ENCODE measurements at places on chromosomes 4 and X. TPM values are rescaled to one million over a fixed set of nuclear protein-coding genes. Genes with fewer than 3 reads are reported as not detected.
A peak's percentile ranks its signal among the peaks of the same experiment; 100 is the strongest.

The CT45A5 gene
- total RNA-seq, result not detected

The ENAM gene
- not detected for total RNA-seq

The DCAF8L2 gene
- total RNA-seq, result not detected

The GATA1 gene
- not detected for total RNA-seq

The HSFX4 gene
- not detected for total RNA-seq

DNA sequence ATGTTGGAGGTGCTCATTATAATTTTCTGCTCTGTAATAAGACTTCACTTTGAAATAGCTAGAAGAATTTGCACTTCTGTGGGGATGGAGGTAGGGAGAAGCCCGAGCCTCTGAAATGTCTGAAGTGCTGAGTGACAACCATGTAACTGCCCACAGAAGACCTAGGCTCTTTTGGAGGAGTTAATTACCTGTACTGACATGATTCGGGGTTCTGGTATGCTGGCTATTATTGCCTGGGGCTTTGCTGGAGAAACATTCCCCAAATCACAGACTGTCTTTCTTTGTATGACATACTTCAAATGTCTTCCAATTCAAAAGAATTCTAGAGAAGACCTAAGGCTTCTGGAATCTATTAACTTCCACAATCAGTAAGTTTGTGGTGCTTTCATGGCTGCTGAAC, 211.2 kb upstream of the POF1B start:
- DNase-seq, result no peak

- peak; percentile 31 for DNase-seq
Observed at GRCh38 chr4:38674258-38675144, 10.5 kb downstream of the KLF3 start.

DNA sequence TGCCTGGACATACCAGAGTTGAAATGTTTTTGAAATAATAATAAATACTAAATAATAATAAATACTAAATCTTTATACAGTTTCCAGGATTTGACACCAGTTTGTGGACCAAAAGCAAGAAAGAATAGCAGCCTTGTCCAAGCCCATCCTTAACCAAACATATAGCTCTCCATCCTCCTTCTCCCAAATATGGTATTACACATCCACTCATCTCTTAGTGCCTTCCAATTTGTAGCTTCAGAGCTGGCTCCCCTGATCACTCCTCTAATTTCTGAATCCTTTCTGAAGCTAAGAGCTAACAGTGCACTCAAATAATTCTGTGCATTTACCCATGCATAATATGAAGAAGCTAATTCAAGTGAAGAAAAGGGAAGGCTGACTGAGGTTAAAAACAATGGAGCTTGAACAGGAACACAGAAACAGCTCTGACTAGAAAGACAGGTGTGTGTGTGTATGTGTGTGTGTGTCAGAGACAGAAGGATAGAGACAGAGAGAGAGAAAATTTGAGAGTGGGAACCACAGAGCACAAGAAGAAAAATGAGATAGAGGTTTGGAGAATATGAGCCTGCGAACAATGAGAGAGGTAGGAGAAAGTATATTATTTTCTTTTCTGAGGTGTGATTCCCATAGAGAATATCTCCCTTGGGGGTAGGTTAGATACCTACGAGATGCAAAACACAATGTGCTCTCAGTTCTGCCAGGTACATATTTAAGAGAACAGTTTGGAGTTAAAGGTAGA, 123.5 kb downstream of the CAMK2D start:
- DNase-seq, result no peak

DNA sequence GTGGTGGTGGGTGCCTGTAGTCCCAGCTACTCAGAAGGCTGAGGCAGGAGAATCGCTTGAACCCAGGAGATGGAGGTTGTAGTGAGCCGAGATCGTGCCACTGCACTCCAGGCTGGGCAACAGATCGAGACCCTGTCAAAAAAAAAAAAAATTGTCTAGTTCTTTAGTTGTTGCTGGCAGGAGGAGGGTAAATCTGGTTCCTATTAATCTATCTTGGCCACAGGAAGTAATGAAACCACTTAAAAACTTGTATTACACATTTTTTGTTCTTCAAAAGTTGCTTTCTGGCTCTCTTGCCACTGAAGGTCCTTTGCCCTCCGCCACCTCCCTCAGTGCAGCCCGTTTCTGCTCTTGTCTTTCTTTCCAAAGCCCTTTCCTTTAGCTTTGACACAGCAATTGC, 102.9 kb upstream of the ARSJ start:
- no peak for DNase-seq

GRCh38 chr4:85200106-85200505, 233.6 kb upstream of the WDFY3 start:
- DNase-seq, result no peak

DNA sequence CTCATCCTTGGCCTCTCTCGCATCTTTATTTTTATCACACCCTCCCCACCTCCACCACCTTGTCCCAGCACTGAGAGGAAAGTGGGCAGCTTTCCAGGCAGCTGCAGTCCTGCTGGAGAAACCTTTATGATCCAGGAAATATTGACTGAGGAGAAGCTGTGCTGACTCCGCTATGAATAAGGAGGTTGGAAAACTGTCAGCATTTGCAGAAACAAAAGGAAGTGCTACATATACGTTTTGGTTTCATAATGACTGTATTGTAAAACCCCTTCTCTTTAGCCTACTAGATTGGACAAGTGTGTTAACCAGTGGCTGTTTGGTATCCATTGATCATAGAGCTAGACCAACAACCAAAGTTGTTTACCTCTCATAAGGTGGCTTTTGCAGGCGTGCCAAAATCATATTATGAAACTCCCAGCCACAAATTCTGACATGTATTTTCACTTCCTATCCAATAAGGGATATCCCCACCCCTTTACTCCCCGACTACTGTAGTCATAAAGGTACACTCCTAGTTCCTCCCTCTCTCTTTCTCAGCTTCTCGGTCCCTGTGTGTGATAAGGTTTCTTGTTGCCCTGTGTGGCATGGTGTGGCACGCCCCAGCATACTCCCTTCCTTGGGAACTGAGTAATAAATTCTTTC, 88.4 kb downstream of the GPR143 start:
- peak; percentile 86 for DNase-seq

GRCh38 chr4:2042947-2043395, 16.2 kb upstream of the NAT8L start:
- DNase-seq, result no peak

GRCh38 chrX:45750639-45751038, 550.0 kb upstream of the DIPK2B start:
- no peak for DNase-seq

DNA sequence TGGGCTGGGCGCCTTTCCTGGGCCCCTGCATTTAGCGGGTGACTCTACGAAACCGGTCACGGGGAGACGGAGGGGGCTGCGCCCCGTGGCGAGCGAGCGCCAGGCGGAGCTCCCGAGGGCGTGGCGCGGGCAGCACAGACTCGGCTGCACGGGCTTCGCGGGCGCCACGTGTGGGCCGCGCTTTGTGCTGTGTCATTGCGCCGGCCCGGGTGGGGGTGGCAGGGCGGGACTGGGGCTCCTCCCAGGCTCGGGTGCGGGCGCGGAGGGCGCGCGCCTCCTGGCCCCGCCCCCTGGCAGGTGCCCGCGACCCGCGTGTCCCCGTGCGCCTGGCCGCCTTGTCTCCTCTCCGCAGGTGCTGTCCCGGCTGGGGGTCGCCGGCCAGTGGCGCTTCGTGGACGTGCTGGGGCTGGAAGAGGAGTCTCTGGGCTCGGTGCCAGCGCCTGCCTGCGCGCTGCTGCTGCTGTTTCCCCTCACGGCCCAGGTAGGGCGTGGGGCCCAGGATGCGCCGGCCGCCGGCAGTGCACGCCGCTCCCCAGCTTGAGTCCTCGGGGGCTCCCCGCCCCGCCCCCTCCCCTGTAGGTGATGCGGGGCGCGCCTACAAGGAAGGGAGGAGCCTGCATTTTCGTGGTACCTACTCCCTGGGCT, 651 bp downstream of the UCHL1 start:
- peak; percentile 21 for DNase-seq

- no peak for DNase-seq
Observed at GRCh38 chr4:21203416-21203815, 503.2 kb downstream of the PACRGL start.

GRCh38 chrX:133650239-133650638, 234.9 kb upstream of the GPC4 start:
- DNase-seq, result no peak

- no peak for DNase-seq
Observed at GRCh38 chrX:148185631-148186030, 204.5 kb downstream of the FMR1NB start.

DNA sequence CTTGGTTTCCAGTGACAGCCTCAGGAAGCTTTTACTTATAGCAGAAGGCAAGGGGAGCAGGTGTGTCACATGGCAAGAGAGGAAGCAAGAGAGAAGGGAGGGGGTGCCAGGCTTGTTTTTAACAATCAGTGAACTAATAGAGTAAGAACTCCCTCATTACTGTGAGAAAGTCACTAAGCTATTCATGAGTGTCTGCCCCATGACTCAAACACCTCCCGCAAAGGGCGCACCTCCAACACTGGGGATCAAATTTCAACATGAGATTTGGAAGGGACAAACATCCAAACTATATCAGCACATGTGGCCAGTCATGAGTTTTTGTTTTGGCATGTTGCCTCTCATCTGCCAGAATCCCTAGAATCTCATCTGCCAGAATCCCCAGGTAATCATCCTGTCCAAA, 183.5 kb upstream of the C1QTNF7 start:
- DNase-seq, result no peak

GRCh38 chr4:78197947-78198346, 140.8 kb downstream of the FRAS1 start:
- DNase-seq, result no peak

- DNase-seq, result no peak
Observed at GRCh38 chr4:22514481-22514880, 1.4 kb downstream of the ADGRA3 start.

Measured in lung microvascular endothelial cell (primary cell).